Naive thymus-derived CD8-positive, alpha-beta T cell (primary cell): ENCODE measurements at places on chromosomes 7 and 10. TPM values are rescaled to one million over a fixed set of nuclear protein-coding genes. Genes with fewer than 3 reads are reported as not detected.

Gene WDR86
- total RNA-seq: 0.47 TPM

Gene KAZALD1
- total RNA-seq: not detected

Gene AS3MT
- 1.8 TPM for total RNA-seq

Gene KIFBP
- 15.6 TPM for total RNA-seq

GRCh38 chr7:108109221-108109908, 20.8 kb downstream of the LAMB4 start:
- DNase-seq: no peak

DNA sequence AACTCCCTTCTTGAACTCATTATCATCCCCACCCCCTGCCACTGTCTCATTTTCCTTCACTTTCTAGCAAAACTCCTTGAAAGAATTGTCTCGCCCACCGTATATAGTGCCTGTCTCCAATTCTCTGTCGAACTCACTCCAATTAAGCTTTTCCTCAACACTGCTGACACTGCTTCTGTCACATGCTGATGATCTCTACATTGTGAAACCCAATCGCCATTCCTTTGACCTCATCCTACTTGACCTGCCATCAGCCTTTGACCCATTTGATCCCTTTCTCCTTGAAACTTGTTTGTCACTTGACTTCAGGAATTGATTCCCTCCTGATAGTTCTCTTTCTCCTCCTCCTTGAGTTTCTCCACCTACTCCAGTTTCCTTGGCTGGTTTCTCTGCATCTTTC, 54.8 kb downstream of the CCDC71L start:
- DNase-seq: no peak

GRCh38 chr7:156608173-156608478, 32.4 kb upstream of the RNF32 start:
- DNase-seq: no peak
